Fibroblast of the aortic adventitia (primary cell): ENCODE measurements at places on chromosomes 6 and 20. TPM values are rescaled to one million over a fixed set of nuclear protein-coding genes. Genes with fewer than 3 reads are reported as not detected.

Gene CNKSR3
- total RNA-seq, result 4.3 and 11.7 TPM in 2 replicates

Gene SPEF1
- total RNA-seq, result 0.09 TPM in 1 of 2 replicates, not detected in the other

Gene SEL1L2
- not detected in 2 replicates for total RNA-seq

Gene ZBTB46
- total RNA-seq, result 1.1 and 2.9 TPM in 2 replicates

Gene RFX6
- total RNA-seq, result not detected in 2 replicates

Gene CRIP3
- not detected in 2 replicates for total RNA-seq

Gene PRPH2
- total RNA-seq, result 0.72 and 1.3 TPM in 2 replicates

Gene AVP
- not detected in 2 replicates for total RNA-seq

Gene SMLR1
- total RNA-seq, result not detected in 2 replicates

Gene RSPH4A
- total RNA-seq, result 0.54 and 0.82 TPM in 2 replicates

Gene VNN1
- total RNA-seq, result under 0.01 and 0.33 TPM in 2 replicates

Gene RAMACL
- total RNA-seq, result 2.4 and 2.5 TPM in 2 replicates

Gene SAMD5
- total RNA-seq, result 0.09 and 0.16 TPM in 2 replicates

Gene PBOV1
- not detected in 2 replicates for total RNA-seq
